Amniotic epithelial cell (primary cell): ENCODE measurements at places on chromosomes 12 and 14.
A peak's percentile ranks its signal among the peaks of the same experiment; 100 is the strongest.

GRCh38 chr12:57902478-57902969 is 38.8 kb upstream of the ATP23 start:
- DNase-seq = no peak

DNA sequence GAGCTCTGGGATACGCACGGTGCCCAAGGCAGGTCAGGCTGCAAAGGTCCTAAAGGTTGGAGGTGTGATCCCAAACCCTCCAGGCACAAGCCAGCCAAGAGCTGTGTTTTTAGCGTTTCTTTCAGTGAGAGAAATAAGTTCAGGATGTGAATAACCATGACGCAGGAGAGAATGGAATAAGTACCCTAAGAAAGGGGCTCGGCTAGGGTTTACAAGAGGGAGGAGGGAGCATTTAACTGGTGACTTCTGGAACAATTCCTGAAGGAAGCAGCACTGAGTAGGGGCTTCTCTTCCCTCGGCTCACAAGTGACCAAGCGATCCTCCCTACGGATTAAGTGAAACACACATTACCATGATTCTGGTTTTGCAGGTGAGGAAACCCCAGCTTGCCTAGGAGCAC is 29.4 kb downstream of the SSH1 start:
- no peak for DNase-seq

GRCh38 chr14:55085060-55085660 is 33.7 kb downstream of the MAPK1IP1L start:
- no peak for DNase-seq

- peak; percentile 42 for DNase-seq
These were observed 137.0 kb upstream of the LMNTD1 start for GRCh38 chr12:25689996-25690501.

- no peak for DNase-seq
These were observed 229.2 kb downstream of the DPF3 start for GRCh38 chr14:72664651-72665050.

GRCh38 chr14:37729218-37729617 is 133.8 kb downstream of the TTC6 start:
- DNase-seq = no peak

DNA sequence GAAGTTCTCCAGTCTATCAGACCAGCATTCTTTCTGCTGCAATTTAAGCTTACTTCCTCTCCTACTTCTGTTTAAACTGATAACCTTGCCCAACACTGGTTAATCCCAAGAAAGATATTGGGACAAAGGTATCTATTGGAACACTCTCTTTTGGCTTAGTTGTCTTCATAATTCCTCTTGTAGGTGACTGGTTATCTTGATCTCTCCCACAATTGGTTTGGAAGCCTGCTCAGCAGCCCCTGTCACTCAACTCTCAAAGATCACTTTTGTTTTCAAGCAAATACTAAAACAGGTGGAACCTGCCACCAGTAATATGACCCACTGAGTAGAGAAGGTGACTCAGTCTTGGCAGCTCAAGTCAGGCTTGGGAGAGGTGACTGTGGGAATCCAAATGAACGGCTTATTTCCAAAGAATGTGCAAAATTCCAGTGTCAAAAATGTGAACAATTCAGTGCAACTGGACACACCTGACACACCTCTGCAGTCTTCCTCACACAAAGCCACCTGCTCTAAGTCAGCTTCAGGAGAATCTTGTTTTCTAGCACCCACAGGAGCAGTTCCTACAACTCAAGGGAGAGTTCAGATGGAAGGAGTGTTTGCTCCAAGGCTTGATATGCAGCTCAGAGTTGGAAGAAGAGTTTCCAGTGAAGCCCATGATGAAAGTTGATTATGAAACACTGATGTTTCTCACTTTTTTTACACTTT is 83.2 kb upstream of the SLC38A2 start:
- no peak for DNase-seq

GRCh38 chr12:27177706-27178105 is 66.4 kb upstream of the STK38L start:
- DNase-seq = peak; percentile 63

DNA sequence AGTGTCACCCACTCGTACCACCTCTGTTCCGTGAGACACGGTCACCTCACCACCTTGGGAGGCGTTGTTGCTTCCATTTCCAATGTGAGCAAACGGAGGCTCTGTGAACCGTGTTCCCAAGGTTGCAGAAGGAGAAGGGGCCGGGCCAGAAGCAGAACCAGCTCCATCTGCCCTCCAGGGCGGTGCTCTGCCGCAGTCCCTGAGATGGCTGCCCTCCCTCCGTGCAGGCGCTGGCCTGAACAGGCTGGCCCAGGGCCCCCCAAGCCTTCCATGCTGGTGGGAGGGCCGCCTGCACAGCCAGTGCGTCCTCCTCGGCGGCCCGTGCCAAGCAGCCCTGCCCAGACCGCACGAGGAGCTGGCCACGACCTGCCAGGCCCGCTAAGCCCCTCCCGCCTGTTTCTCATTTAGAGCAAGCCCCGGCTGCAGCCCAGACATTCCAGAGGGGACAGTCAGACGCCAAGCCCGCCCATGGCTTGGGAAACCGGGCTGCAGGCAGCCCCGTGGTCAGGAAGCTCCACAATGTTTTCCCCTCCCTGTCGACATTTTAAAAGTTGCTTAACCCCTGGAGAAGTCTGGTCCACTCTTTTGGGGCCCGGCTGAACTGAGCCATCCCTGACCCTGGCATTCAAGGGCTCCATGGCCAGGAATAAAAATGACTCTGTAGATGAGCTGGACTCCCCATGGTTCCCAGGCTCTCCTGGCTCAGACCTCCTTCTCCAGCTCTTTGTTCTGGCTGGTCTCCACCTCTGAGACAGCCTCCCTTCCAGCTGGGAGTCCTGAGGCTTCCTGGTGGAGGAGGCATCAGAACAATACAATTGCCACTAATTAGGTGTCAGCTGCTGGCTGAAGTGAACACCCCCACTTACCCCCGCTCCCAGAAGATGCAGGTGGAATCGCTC is 236.0 kb downstream of the BCL11B start:
- DNase-seq = peak; percentile 21

DNA sequence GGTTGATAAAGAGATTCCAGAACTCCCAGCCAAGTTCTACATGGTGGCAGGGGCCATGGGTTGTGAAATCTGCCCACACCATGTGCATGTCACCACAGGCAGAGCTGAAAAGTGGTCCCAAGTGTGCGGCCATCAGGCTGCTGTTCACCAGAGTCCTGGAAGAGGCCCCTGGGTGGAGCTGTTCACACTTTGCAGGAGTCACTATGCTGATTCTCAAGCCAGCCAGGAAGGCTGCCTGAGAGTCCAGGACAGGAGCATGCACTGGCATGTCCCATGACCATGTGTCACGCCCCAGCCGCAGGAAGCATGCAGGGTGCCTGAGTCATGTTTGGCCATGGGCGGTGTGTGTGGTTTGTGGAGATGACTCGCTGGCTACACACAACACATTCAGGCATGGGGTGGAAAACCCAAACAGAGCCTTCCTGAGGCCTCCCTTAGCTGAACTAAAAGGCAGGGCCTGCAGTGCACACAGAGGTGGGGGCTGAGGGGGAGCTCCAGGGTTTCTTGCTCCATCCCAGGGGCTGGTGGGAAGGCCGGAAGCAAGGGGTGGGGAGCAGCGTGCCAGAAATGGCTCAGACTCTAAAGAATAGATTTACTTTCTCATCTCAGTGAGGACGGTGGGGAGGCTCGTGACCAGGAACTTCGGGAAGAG is 19.4 kb downstream of the ABCB9 start:
- DNase-seq = peak; percentile 98

DNA sequence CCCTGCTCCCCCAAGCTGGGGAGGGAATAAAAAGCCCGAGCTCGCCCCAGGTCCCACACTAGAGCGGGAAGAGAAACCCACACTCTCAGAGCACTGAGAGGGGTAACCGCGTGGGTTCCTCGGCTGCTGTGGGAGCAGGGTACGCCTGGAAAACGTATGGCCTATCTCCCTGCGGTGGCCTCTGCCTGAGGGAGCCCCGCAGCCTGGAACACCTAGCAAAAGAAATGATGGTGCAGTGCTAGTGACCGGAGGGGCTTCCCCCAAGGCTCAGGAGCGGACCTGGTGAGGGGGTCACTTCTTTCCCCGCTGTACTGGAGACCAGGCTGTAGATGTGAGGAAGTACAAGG is 2.5 kb upstream of the OR4N2 start:
- DNase-seq = no peak

DNA sequence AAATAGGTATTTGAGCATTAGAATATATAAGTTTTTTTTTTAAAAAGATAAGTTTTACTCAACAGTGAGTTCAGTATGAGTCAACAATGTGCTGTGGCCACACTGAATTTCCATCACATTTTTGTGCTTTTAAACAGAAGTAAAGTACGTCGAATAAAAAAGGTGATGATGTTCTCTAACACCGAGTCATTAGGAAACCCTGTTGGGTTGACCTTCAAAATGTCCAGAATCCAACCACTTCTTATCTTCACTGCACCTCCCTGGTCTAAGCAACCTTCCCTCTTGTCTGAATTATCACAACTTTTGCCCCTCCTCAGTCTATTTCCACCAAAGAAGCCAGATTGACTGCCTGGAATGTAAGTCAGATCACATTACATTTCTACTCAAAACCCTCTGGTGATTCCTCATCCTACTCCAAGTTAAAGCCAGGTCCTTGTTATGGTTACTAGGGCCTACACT is 43.0 kb upstream of the SYCP3 start:
- DNase-seq = peak; percentile 92

- no peak for DNase-seq
These were observed 67.0 kb downstream of the PTHLH start for GRCh38 chr12:27905285-27906126.

DNA sequence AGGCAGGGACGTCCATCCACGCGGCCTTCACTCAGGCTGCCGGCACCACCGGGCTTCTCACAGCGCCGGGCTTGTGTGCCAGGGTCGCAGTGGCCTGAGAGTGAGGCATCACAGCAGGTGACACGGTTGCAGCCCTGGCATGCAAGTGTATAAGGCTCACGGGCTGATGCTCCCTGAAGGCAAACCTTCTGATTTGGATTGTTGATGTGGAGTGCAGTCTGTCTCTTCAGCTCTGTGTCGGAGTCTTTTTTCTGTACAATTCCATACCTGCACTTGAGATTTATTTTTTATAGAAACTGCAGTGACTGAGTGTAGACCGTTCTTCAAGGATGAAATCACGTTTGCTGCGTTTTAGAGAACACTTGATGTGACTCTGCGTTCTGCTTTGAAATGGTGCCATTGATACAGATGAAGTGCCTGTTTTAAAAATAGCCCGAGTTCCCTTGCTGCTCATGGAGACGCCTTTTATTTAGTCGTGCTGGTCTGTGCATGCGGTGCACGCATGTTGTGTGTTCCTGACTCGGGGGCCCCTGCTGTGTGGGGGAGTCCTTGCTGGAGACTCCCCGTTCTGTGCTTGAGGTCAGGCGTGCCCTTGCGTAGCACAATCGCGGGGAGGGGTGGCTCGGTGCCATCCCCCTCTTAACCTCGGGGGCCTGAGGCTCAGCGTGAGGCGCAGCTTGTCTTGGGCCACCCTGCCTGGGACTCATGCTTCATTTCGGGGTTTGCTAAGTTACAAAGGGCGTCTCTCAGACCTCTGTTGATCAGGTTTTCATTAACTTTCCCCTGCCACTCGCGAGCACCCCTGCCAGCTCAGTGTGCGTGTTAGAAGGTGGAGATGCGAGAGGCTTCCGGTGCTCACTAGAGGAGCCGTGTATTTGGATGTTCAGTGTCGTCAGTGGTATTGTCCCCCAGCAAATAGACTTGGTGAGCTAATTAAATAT is 21.6 kb upstream of the AMN start:
- no peak for DNase-seq

- no peak for DNase-seq
These were observed 438.4 kb upstream of the DCN start for GRCh38 chr12:91620992-91621391.

DNA sequence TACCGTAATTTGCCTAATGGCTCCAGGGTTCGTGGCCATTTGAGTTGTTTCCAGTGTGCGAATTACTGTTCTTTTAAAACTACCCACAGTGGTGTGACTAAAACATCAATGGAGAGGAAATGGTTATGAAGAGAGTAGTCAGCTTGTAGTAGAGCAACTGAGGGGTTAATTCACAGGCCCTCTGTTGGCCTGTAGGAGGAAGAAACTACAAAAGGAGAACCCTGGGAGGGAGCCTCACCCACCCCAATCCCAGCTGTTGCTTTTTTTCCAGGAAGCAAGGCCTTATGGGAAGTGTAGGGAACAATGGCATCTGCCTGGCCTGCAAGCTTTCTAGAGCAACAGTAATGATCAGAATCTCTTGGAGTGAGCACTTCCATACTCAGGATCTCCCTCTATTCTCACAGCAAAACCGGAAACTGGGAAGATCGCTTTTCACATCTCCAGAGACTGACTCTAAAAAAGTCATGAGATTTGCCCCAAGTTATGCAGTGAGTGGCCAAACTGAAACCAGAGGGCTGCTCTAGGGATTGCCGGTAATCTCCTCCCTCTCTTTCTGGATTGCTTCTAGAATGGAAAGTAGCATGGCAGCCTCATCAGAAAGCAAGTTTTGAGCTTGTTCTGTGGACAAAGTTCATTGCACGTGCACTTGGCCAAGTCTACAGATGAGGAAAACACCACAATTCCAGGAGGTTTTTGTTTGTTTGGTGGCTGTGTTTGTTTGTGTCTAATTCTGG is 125.3 kb upstream of the PWP1 start:
- DNase-seq = no peak

DNA sequence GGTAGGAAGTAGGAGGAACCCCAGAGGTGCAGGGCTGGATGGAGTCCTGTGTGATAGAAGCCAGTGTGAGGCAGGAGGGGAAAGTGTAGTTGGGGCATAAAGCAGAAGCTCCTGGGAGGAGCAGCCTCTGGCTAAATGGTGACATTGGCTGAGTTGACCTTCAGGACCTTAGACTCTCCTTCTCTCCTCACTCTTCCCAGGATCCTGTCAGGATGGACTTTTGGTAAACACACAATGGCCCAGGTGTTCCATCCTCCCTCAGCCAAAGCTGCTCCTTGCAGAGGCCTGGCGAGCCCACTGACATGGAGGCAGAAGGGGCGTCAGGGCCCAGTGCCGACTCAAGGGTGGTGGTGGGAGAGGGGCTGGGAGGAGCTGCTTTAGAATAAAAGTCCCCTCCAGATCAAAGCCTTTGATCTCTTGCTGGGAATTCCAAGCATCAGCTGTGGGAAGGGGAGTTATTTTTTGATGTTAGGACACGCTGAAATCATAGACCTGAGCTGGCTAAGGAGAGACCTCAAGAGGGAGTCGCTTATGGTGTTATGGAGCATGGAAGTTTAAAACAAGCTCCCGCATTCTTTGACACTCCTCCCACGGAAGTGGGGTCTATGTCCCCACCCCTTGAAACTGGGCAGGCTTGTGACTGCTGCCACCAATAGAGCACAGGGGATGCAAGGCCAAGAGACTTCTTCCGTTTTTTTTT is 44.1 kb downstream of the SMIM41 start:
- no peak for DNase-seq

GRCh38 chr14:69013943-69014782 is 35.1 kb upstream of the ACTN1 start:
- DNase-seq = peak; percentile 83
